ENCODE measurements at places on chromosomes 3 and 15.

DNA sequence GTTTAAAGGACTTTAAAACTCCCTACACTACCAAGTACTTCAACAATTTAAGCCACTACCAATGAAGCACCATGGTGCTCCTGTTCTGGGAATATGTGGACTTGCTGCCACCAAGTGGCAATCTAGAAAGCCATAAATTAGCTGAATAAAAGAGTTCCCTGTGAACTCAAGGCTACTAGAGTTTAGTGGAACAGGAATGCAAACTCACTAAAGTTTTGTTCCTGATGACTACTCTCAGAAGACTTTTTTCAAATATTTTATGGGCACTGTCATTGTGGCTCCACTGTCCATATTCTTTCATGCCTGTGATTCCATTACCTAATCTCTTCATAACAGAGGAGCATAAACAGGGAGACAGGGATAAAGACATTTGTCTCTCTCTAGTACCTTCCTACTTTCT is 63.9 kb downstream of the TMCC1 start:
- DNase-seq = no peak

- DNase-seq = no peak
Measured at GRCh38 chr3:135127946-135128470, 332.9 kb downstream of the EPHB1 start.

- DNase-seq = no peak
Measured at GRCh38 chr15:63565536-63566186, 31.5 kb upstream of the FBXL22 start.

DNA sequence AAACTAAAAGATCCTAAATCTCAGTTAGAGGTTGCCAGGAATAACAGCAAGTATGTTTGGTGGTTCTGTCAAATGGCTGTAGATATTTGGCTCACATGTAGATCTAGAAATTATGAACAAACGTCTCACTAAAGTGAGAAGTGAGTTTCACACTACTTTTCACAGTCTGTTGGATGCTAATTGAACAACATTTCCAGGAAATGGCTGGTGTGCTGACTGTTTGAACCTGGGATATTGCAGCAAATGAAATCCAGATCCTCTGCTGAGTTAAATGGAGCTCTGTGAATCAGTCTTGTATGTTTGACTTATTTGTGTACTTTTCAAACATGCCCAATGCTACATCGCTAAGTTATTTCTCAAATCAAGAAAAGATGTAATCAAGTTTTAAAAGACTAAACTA is 21.3 kb upstream of the RSL24D1 start:
- DNase-seq = no peak

GRCh38 chr15:101198031-101198575 is 53.7 kb downstream of the CHSY1 start:
- no peak for DNase-seq

GRCh38 chr3:46558184-46559043 is 7.7 kb downstream of the LRRC2 start:
- no peak for DNase-seq

DNA sequence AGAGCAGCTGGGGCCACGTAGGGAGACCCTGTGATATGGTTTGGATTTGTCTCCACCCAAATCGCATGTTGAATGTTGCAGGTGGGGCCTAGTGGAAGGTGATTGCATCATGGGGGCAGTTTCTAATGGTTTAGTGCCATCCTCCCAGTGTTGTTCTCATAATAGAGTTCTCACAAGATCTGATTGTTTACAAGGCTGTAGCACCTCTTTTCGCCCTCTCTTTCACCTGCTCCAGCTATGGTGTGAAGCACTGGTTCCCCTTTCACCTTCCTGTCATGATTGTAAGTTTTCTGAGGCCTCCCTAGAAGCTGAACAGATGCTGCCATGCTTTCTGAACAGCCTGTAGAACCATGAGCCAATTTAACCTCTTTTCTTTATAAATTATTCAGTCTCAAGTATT is 198.9 kb upstream of the CBLB start:
- no peak for DNase-seq

DNA sequence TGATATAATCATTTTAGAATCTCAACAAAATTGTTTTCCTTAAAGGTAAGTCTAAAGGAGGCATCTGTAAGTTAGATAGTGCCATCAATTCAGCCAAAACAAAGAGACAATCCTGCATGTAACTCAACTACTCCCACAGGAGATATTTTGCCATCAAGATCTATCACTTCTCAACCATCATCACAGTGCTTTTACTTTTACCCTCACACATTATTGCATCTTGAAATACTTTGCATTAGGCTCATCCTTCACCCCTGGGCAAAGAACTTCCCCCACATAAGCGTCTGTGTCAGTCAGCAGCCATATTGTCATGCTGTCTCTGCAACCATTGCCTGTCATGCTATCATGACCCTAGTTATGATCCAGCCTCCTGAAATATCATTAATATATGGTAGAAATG is 54.9 kb upstream of the NLGN1 start:
- no peak for DNase-seq

- no peak for DNase-seq
Measured at GRCh38 chr15:48939648-48940047, 24.1 kb downstream of the SHC4 start.

DNA sequence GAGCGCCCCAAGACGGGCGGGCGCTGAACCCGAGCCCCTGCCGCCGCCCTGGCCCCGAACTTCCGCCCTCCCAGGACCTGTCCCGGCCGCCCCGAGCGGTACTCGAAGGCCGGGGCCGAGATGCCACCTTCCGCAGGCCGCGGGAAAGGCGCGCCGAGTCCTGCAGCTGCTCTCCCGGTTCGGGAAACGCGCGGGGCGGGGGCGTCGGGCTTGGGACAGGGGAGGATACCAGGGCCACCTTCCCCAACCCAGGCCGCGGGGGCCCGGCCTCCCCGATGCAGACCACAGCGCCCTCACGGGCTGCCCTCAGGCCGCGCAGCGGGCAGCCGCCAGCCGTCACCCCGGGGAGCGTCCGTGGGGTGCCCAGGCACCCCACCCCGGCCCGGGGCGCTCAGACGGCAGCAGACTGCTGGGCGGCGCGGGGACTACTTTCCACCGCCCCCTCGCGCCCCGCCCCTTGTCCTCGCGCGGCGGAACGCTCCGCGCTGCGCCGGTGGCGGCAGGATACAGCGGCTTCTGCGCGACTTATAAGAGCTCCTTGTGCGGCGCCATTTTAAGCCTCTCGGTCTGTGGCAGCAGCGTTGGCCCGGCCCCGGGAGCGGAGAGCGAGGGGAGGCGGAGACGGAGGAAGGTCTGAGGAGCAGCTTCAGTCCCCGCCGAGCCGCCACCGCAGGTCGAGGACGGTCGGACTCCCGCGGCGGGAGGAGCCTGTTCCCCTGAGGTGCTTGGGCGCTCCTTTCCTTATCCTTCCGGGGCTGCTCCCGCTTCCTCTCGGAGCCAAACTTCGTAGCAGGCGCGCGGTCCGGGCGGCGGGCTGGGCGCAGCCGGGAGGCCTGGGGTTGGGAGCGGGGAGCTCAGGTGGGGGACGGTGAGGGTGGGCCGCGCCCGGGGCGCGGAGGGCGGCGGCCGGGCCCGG is at the start of gene CTNNB1:
TSS of gene CTNNB1 (plus strand) at position 556 of the 916 bp plus-strand sequence. CDS start 24,564 bp downstream, outside the sequence.
- no peak for DNase-seq

DNA sequence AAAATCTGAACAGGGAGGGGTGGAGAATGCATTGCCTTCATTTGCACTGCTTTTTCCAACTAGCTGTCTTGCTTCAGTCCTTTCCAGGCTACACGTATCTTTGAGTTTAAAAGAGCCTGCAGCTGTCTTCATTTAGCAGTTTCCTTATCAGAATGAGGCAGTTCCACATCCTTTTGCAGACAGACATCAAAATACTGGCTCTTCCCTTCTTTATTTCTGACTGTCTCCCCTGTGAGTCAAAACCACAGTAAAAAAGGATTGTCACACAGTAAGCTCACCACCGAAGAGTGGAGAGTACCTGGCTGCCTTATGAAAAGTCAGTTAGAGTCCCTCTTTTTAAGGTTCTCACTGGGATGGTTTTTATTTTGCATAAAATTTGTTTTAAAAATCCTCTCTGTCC is 205.5 kb upstream of the CD96 start:
- no peak for DNase-seq

GRCh38 chr3:105688821-105689220 is 180.0 kb downstream of the CBLB start:
- no peak for DNase-seq

DNA sequence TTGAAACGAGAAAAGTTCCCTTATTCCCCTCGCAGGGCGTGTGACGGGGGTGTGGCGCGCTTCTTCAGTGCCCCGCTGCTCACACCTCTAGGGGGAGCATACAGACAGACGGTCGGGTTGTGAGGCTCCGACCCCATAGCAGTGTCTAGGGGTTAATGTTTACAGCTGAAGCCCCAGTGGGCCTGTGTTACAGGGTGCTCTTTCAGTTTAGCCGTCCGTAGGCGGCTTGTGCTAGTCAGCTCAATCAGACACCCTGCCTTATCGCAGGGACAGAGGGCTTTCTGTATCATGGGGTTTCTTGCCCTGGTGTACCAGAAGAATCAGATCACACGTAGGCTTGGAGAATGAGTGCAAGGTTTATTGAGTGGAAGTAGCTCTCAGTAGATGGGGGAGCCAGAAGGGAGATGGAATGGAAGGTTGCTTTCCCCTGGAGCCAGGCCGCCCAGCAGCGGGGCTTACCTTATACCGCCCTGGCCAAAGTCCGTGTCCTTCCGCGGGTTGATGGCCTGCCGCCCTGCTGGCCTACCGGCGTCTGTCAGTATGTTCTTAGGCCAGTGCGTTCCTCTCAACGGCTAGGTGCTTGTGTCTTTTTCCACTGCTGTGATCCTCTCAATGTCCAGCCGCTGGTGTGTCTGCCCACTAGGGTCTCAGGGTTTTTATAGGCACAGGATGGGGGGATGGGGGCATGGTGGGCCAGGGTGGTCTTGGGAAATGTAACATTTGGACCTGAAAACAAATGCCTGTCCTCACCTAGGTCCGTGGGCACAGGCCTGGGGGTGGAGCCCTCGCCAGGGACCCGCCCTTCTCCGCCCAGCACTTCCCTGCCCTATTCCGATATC is 32.2 kb upstream of the ACP3 start:
- DNase-seq = no peak

- no peak for DNase-seq
Measured at GRCh38 chr3:189652042-189652441, 20.9 kb downstream of the TP63 start.

- DNase-seq = no peak
Measured at GRCh38 chr15:66912001-66912400, 153.4 kb upstream of the SMAD3 start.

DNA sequence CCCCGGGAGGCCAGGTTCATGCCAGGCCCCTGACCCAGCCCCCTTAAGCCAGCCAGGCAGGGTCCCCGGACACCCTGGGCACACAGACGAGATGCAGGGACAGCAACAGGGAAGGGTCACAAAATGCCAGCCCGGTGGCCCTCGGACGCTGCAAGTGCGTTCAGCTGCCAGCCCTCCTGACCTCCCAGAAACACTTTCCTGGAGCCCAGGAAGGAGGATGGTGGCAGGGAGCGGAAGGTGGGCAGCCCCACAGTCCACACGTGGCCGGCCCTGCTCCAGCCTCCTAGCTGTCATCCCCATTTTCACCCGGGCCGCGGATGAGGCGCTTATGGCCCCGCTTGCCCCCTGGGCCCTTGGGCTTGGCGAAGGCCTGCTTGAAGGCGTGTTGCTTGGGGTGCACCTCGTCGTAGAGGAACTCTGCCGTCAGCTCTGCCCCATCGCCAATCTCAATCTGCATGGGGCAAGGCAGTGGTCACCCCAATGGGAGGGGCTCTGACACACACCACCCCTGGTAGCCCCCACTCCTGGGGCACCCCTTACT is 3.4 kb upstream of the TLR9 start:
- no peak for DNase-seq

GRCh38 chr3:23389686-23390085 is 186.6 kb downstream of the UBE2E2 start:
- no peak for DNase-seq

DNA sequence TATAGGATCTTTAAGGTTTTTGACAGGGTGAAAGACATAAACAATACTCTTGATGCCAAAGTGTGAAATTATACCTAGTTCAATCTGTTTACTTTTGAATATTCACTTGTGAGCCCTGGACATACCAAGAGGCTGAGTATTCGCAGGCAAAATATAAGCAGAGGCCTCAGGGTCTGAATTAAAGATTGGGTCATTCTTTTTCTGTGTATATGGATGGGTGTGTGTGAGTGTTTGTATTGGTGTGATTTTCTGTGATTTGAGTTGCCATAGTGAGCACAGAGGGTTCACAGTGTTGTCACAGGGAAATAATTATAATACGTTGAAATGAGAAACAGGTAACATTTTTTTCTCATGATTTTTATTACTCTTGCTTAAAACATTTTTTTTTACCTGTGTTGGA is 770.7 kb upstream of the ALCAM start:
- no peak for DNase-seq

- DNase-seq = no peak
Measured at GRCh38 chr3:138051947-138052802, 42.2 kb downstream of the CLDN18 start.
